ENCODE measurements at places on chromosomes 12 and 14. TPM values are rescaled to one million over a fixed set of nuclear protein-coding genes. Genes with fewer than 3 reads are reported as not detected.

GRCh38 chr14:77436042-77436441 is 12.7 kb upstream of the NOXRED1 start:
- no peak overlapping the region for H3K4me3 ChIP-seq
- H3K27ac ChIP-seq, result no peak overlapping the region
- H3K27me3 ChIP-seq, result no peaks in the 10 kb centered on the region

DNA sequence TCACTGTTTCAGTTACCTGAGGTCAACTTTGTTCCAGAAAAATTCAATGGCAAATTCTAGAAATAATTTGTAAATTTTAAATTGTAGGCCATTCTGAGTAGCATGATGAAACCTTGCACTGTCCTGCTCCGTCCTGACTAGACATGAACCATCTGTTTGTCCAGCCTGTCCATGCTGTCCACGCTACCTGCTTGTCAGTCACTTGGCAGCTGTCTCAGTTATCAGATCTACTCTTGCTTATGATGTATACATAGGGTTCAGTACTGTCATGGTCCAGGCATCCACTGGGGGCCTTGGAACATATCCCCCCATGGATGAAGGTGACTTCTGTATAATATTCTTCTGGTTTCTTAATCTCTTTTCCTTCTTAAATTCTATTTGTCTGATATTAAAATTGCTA is 14.1 kb upstream of the EVL start:
- H3K36me3 ChIP-seq, result no peaks in the 10 kb centered on the region
- no peak overlapping the region for H3K27ac ChIP-seq

Gene DAO
- total RNA-seq, result not detected

- no peaks in the 10 kb centered on the region for H3K36me3 ChIP-seq
- DNase-seq, result no peak
- H3K4me1 ChIP-seq, result no peaks in the 10 kb centered on the region
- no peak overlapping the region for H3K27ac ChIP-seq
- no peak overlapping the region for H3K4me3 ChIP-seq
Observed at GRCh38 chr12:53255996-53256395, 12.1 kb upstream of the ESPL1 start.

- peak overlapping the region; percentile 54 for H3K27ac ChIP-seq
- no peaks in the 10 kb centered on the region for H3K27me3 ChIP-seq
- H3K4me3 ChIP-seq, result no peak overlapping the region
- no peaks in the 10 kb centered on the region for H3K36me3 ChIP-seq
Observed at GRCh38 chr12:120835657-120836056, 68.5 kb downstream of the SPPL3 start.

- no peaks in the 10 kb centered on the region for H3K36me3 ChIP-seq
- no peak overlapping the region for H3K27ac ChIP-seq
- H3K27me3 ChIP-seq, result no peaks in the 10 kb centered on the region
Observed at GRCh38 chr12:65368055-65368454, 89.6 kb downstream of the MSRB3 start.

GRCh38 chr14:96309133-96309895 is 53.3 kb downstream of the BDKRB1 start:
- no peak for DNase-seq
- H3K27me3 ChIP-seq, result no peaks in the 10 kb centered on the region
- no peak overlapping the region for H3K27ac ChIP-seq
- H3K36me3 ChIP-seq, result peaks cover 10% of the 10 kb centered on the region
- no peak overlapping the region for H3K4me3 ChIP-seq
- H3K4me1 ChIP-seq, result no peaks in the 10 kb centered on the region

Gene CRIP1
- total RNA-seq, result 32.8 TPM

GRCh38 chr12:29032446-29032845 is 116.6 kb upstream of the FAR2 start:
- DNase-seq, result no peak
- no peak overlapping the region for H3K27ac ChIP-seq
- H3K4me3 ChIP-seq, result no peak overlapping the region
- H3K4me1 ChIP-seq, result no peaks in the 10 kb centered on the region
- no peaks in the 10 kb centered on the region for H3K27me3 ChIP-seq

Gene IL23A
- total RNA-seq, result 0.88 TPM

Gene OR9K2
- not detected for total RNA-seq

Gene WNT5B
- total RNA-seq, result 3.9 TPM

DNA sequence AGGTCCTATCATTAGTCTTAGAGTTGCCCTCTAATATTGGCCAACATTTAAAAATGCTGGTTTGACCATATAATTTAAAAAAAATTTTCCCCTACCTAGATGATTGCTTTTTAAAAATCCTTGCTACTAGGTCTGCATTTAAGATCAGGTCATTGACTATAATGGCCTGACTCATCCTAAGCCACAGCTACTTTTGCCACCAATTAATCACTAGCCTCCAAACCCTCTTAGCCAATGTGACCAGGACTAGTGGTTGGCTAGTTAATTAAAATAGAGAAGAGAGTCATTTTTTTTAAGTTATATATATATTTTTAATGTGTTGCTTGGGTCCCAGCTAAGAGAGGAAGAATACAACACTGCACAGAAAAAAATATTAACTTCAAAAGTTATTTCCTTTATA is 57.5 kb downstream of the SOS2 start:
- DNase-seq, result no peak
- H3K36me3 ChIP-seq, result no peaks in the 10 kb centered on the region
- no peak overlapping the region for H3K27ac ChIP-seq
- no peak overlapping the region for H3K4me3 ChIP-seq
- no peaks in the 10 kb centered on the region for H3K4me1 ChIP-seq

DNA sequence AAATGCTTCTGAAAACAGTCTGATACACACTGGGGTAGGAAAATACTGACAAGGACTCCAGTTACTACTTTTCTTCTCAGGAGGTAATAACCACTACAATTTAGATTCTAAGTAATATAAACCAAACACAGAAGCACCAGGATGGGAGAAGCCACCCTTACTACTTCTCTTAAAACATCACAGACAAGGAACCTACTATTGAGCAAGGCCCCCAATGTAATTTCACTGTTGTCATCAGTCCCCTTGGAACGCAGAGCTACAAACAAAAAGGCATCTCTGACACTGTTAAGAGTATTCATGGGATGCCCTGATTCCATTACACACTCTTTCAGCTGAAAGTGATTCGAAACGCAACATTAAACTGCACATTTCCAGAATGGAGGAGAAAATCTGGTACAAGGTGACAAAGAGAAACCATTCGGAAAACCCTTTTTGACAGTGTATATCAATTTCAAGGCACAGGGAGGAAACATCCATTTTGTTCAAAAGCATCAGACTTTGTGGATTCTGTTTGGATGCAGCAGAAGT is 185.9 kb downstream of the PPM1H start:
- H3K4me1 ChIP-seq, result no peaks in the 10 kb centered on the region
- no peak overlapping the region for H3K27ac ChIP-seq
- H3K4me3 ChIP-seq, result no peak overlapping the region
- no peak for DNase-seq
- H3K36me3 ChIP-seq, result no peaks in the 10 kb centered on the region

DNA sequence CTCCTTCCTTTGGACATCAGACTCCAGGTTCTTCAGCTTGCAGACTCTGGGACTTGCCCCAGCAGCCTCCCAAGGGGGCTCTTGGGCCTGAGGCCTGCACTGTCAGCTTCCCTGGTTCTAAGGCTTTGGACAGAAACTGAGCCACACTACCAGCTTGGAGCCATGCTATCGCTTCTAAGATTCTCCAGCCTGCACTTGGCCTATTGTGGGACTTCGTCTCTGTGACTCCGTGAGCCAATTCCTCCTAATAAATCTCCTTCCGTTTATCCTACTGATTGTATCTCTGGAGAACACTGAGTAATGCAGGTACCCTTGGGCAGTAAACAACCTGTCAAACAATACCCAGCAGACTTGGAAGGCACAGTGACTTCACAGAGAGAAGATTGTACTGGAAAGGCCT is 24.9 kb upstream of the RHOJ start:
- DNase-seq, result no peak
- no peak overlapping the region for H3K4me3 ChIP-seq
- H3K27ac ChIP-seq, result peak overlapping the region; percentile 22
- H3K36me3 ChIP-seq, result no peaks in the 10 kb centered on the region
- H3K27me3 ChIP-seq, result no peaks in the 10 kb centered on the region
- peaks cover 8% of the 10 kb centered on the region for H3K4me1 ChIP-seq

- no peak overlapping the region for H3K4me3 ChIP-seq
- no peaks in the 10 kb centered on the region for H3K4me1 ChIP-seq
- H3K36me3 ChIP-seq, result no peaks in the 10 kb centered on the region
- DNase-seq, result no peak
- no peaks in the 10 kb centered on the region for H3K27me3 ChIP-seq
Observed at GRCh38 chr12:57454213-57454565, 918 bp upstream of the INHBE start.

DNA sequence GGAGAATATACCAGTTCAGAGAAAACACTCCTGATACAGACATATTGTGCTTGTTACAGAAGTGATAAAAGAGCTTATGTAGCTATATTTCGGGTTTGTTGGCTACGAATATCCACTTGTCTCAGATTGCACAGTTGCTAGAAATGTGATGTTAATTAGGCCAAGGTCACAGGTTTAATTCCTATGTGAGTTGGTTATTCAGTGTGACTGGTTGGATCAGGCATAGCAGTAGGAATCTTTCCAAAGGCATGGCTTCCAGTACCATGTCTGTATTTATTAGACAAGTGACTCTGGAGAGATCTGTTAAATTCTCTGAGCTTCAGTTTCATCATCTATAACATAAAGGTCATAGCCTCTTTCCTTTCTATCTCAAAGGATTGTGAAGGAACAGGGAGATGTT is 152.7 kb upstream of the KITLG start:
- H3K27me3 ChIP-seq, result no peaks in the 10 kb centered on the region
- no peak overlapping the region for H3K4me3 ChIP-seq
- no peaks in the 10 kb centered on the region for H3K4me1 ChIP-seq
- H3K27ac ChIP-seq, result no peak overlapping the region
- no peak for DNase-seq

DNA sequence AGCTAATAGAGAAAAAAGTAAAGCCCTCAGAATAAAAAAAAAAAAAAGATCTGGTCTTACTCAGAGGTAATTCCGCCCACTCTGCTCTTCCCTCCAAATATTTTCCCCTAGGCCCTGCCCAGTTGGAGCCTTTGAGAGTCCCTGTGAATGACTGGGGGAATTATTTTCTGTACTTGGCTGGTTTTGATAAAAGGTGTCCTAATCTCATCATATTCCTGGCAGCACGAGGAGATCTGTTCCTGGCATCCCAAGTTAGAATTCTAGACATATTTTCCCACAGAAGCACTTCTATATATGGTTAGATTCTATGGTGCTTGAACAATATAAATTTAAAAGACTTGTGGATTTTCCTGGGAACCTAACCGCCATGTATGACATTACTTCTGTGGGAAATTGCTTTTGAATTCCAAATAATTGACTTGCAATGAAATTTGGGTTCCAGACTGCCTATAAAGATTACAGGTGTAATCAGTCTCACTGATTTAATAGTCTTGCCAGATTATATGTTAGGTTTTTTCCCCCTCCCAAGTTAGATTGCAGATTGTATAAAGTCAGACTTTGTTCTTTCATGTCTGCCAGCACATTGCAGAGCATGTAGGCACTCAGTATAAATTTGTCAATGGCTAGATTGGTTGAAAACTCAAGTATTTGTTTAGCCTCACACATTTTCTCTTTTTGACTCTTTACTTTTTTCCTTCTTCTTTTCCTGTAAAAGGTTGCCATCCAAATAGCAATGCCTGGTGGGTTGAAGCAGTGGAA is 12.3 kb downstream of the GPX2 start:
- H3K27me3 ChIP-seq, result no peaks in the 10 kb centered on the region
- peak overlapping the region; percentile 53 for H3K27ac ChIP-seq

- H3K27me3 ChIP-seq, result no peaks in the 10 kb centered on the region
- no peak overlapping the region for H3K4me3 ChIP-seq
- H3K36me3 ChIP-seq, result no peaks in the 10 kb centered on the region
- DNase-seq, result no peak
- peaks cover 5% of the 10 kb centered on the region for H3K4me1 ChIP-seq
Observed at GRCh38 chr14:65177551-65177950, 75.2 kb upstream of the MAX start.

Gene ALDH1L2
- total RNA-seq, result 7.8 TPM

Gene ANKS1B
- total RNA-seq, result 115 TPM

Gene ADCY6
- total RNA-seq, result 42.0 TPM

Gene GDF3
- total RNA-seq, result not detected

All from breast epithelium (tissue), 4 donors.